ENCODE measurements at places on chromosomes 12 and 14.

- DNase-seq: no peak
Measured at GRCh38 chr14:101476916-101477553, 84.3 kb upstream of the DIO3 start.

- DNase-seq: no peak
Measured at GRCh38 chr14:105472486-105472991, 2.1 kb upstream of the CRIP2 start.

DNA sequence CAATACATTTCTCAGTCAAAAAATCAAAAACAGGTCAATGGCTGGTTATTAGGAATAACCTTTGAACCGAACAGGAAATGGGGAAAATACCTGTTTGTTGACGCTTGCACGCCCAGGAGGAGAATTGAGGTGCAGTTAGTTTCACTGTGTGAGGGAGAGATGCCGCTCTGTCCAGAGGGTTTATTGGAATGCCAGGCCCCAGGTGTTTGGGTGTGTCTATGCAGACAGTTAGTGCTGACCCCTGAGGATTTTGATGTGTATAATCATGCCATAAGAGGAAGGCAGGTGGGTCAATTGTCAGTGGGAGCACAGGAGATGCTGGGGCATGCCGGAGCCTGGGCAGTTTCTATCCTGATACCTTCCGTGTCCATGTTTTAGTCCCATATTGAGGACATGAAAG is 100.8 kb upstream of the DIO3 start:
- no peak for DNase-seq

- peak; percentile 27 for DNase-seq
Measured at GRCh38 chr12:62606654-62607053, 140.0 kb downstream of the MON2 start.

DNA sequence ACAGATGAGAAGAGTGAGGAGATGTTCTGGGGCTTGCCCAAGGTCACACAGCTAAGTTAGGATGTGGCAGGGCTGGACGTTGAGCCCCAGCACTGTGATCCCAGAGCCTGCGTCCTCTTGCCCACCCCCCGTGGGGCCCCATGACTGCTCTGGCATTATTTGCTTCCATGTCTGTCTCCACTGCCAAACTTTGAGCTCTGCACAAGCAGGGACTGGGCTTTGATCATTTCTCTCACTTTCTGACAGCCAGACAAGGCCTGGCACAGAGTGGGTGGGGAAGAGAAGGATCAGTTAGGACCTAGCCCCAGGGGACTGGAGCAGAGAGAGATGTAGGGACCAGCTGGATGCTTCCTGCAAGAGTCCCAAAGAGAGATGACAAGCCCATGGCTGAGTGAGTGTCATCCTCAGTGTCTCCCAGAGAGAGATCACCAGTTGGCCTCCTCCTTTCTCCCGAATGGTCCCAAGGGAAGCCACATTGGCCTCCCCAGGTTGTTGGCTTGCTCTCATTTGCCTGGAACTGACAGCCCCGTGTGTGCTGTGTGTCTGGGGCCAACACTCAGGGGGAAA is 126.7 kb upstream of the PWP1 start:
- DNase-seq: no peak

DNA sequence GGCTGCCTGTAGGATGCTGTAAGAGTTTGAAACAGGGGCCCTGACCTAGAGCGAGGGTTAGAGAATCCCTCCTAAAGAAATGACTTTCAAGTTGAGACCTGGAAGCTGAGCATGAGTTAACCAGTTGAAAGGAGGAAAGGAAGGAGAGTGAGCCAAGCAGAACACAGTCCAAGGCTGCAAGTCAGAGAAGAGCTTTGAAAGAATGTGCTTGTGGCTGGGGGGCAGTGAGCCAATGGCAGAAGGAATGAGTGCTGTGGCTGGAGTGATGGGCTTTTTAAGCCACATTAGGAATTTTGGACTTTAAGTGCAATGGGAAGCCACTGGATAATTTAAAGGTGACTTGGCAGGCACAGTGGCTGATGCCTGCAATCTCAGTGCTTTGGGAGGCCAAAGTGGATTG is 18.1 kb downstream of the CDKN1B start:
- no peak for DNase-seq

Measured in GM23248 (cell line).